ENCODE measurements at places on chromosomes 1 and 21.

DNA sequence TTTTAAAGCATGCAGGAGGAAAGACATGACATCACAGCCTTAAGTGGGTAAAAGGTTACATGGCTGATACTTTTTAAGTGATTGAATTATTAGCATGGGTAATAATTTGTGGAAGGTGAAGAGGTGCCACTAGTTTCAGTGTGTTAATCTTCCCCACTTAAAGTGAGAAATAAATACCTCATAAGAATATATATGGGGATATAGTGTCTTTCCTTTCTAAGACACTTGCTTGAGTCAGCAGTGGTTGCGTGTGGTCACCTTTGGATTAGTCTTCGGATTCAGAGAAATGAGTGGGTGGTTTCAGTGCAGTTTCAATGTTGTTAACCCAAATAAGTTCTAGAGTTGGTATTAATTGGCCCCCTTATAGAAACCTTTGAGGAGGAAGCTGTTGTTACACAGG lies 94.1 kb downstream of the ADGRL2 start:
- DNase-seq, result no peak

DNA sequence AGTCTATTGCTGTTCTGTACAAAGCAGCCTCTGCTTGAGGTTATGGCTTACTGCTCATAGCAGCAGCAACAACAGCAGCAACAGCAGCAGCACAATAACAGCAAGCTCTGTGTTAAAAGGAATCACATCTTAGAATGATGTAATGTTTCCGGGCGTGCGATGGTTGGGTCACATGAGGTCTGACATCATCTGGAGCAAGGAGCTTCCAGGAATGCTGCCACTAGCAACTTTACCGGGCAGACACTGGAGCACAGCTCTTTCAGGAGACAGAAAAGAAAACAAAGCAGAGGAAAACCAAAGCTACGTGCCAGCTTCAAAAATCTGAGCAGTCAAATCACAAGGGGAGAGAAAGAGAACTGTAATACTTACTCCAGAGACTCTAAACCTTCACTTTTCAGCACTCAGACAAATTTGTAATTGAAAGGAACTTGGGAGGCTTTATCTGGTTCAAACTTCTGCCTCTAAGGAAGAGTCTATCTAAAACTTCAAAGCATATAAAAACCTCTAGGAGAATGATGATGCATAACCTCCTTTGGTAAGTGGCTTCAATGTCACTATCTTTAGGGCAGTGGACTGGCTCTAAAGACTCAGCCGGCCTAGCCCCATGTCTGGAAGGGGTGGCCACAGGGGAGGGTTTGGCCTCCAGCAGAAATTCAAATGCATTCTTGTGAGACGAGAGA lies 28.3 kb upstream of the RAB3GAP2 start:
- DNase-seq, result no peak

DNA sequence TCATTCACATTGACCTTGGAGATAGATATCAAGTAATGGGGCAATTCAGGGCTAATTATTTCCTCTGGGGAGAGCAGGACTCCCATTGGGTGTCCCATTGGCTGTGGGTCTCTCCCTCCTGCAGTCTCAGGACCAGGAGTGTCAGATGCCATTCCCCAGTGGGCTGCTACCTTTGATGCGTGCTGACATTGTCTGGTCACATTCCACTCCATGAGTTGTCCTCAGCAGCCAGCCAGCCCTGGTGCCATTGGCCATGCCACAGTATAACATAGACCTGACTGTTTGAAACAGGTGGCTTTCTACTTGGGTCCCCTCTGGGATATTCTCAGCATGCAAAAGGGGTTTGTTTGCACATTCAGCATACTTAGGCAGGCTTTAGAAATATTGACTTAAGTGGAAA lies 118.5 kb downstream of the MRPS6 start:
- no peak for DNase-seq

- DNase-seq, result no peak
Observed at GRCh38 chr1:53317646-53318539, 10.0 kb downstream of the LRP8 start.

DNA sequence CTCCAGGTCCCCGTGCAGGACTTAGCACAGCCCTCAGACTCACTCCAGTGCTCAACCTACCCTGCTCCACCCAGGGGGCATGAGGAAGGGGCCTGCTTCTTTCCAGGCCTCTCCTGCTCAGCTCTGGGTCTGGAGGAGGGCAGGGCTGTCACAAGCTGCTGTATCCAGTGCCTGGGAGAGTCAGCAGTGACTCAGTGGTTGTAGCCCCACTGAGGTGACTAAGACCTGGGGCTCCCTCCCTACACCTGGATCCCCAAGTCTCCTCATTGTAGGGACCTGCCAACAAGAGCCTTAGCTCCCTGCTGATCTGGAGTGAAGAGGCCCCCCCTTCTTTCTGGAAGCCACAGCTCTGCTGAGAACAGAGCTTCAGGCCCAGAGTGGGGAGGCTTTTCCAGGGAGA lies 36.1 kb upstream of the FAM131C start:
- DNase-seq, result no peak

DNA sequence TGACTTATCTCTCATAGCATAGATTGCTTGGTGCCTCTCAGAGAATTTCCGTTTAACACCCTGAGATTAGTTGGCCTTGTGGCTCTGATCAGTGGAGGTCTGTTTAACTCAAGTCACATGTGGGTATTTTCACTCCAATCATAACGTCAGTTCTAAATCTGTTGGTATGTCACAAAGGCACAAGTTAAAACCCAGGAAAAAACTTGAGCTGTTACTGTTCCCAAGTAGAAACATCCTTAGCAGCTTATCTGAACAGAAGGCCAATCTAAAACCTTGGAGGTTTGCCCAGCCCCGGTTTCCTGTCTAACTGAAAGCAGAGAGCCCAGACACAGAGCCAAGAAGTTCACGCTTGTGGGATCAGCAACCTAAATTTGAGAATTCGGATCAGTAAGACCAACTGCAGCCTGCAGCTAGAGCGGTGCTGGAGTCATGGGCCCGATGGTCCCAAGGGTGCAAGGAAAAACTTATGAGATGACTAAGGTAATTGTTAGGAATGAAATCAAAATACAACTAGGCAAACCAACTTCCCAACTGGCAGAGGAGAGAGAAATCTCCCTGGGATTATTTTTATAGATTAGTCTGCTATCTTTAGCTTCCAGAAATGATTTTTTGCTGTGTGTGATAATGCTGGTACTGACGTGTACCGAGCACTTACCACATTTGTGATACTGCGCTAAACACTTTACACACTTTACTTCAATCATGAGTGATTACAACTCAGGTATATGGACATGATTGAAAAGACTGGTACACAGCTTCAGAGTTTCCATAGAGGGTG lies 90.2 kb upstream of the C1orf21 start:
- DNase-seq, result no peak

DNA sequence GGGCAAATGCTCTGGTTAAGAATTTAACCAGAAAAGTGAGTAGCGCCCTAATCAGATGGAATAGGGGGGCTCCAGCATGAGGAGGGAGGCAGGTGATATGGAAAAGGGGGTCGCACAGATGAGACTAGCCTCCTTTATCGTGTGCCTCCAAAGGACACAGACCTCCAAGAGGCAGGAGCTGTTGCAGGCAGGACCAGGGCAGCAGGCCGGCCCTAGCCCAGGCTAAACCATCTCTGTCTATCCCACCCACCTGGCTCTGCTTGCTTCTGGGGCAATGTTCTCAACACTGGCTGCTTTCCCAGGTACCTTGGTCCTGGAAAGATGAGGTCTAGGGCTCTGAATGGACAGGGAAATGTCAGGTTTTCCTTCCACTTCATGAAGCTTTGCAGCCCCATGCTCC lies 36.3 kb downstream of the C2CD2 start:
- DNase-seq, result no peak

DNA sequence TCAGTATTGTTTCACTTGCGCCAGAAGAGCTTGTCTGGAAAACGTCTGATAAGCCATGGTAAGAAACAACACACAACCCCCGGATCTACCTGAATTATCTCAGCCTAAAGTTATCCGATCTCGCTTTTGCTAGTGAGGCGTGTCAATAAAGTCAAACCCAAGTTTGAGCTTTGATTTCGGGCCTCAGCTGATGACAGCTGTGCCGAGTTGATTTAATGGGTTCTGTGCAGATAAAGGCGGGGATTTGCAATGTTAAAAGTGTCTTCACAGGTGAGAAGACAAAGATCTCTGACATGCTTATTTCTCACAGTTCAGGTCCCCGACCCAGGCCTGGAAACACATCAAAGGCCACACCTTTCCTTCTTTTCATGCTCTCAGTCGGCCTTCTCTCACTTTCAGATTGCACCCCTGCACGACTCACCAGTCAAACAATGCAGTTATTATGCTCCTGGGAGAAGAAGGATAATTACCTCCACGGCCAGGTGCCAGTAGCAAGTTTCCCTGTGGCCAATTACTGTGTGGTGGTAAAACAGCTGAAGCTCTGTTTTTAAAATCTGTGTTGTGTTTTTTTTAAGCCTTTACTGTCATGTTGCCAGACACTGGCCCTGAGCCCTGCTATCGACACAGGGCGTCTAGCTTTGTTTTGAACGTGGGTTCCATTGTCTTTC lies 245.3 kb upstream of the RUNX1 start:
- no peak for DNase-seq

DNA sequence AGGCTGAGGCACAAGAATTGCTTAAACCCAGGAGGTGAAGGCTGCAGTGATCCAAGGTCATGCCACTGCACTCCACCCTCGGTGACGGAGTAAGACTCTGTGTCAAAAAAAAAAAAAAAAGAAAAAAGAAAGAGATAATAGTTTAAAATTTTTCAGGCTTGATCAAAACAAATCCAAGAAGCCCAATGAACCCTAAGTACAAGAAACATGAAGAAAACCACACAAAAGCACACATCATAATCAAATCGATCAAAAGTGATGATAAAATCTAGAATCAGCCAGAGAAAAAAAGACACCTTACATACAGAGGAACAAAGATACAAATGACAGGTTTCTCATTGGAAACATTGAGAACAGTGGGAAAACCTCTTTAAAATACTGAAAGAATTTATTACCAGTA lies 31.5 kb downstream of the LDLRAD1 start:
- DNase-seq, result no peak

- DNase-seq, result no peak
Observed at GRCh38 chr1:227869279-227869842, 53.9 kb downstream of the PRSS38 start.

- no peak for DNase-seq
Observed at GRCh38 chr1:997993-998744, 1.7 kb downstream of the HES4 start.

- no peak for DNase-seq
Observed at GRCh38 chr1:16155537-16156410, at the start of gene EPHA2. Gene EPHA2, minus strand, starts transcription at chr1:16156069. Its CDS starts 137 bp downstream, at chr1:16155932.

DNA sequence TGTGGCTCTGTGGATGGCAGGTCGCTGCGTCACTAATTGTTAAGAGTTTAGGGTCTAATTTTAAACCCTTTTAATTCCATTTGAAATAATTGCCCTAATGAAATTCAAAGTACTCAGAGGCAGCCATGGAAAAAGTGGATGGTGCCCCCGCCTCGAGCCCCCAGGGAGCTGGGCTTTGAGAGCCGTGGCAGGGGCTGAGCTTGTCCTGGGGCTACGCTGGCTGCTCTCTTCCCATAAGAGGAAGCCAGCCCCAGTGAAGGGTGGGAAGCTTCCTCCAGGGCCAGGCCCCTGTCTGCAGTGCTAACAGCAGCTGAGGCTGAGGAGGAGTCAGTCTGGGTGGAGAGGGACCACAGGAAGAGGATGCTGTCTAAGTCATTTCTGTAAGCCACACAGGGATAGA lies 315.0 kb upstream of the POU3F1 start:
- DNase-seq, result no peak

DNA sequence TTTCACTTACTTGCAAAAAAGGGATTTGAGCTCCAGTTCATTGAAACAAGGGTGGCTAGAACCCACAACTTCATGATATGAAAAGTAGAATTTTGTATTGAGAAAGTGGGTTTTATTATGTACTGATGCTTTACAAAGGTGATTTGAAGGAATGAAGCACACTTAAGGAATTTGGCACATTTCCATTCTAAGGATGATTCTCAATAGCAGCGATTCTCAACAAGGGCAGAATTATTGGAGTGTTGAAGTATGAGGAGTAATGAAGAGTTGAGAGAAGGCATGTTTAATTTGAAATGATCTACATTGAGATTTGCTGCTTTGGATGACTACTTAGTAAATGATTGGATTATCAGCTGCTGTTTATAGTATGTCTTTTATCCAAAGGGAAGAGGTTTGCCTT lies 54.7 kb downstream of the FNBP1L start:
- no peak for DNase-seq

GRCh38 chr1:78171736-78172590 lies 126.2 kb downstream of the GIPC2 start:
- no peak for DNase-seq

GRCh38 chr1:15941899-15942660 lies 33.8 kb downstream of the ZBTB17 start:
- DNase-seq, result no peak

DNA sequence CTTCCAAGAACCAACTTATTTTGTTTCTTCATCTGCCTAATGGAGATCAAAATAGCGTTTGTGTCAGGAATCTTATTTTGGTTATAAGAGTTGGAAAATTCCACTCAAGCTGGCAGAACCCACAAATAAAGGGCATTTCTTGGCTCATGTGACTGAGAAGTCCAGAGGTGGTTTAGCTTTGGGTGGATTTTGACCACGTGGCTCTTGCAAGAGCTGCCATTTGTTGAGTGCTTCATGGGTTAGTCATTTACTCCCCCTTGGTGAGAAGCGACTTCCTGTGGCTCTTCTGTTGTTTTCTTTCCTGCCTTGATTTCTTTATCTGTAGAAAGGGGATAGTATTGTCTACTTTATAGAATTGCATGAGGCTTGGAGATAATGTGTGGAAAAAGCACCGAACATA lies 9.5 kb upstream of the RNF186 start:
- DNase-seq, result no peak

DNA sequence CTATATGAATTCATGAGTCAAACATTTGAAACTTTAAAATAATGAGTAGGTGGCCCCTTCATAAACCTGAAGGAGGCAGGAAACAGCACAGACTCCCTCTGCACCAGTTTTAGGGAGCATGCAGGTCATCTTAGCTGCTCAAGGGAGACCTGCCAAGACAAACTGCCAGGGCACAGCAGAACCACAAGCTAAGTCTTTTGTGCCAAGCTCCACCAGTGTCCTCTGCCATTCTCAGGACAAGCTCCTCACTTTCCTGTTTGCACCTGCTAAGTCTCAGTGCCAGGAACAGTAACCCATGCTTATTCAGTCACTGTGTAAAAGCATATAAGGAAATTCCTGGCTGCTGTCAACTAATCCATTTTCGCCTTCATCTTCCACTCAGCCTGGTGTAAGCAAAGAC lies 368.9 kb downstream of the SEC16B start:
- no peak for DNase-seq

GRCh38 chr1:18643154-18644012 lies 12.7 kb downstream of the PAX7 start:
- no peak for DNase-seq

DNA sequence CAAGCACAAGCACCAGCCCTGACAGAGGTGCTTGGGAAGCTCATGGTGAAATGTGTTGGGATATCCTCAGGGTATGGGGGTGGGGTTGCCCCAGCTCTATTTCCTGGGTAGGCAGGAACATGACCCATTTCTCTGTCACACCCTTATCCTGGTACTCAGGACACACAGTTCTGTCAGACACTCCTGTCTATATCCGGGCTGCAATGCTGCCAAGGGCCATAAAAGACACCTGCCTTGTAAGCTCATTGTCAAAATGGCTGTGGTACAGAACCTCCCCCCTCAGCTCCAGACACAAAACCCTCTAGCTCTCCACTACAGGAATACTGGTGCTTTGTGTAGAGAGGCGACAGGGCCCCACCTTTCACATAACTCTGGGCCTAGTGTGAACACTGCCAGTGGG lies 636.7 kb downstream of the PLA2G4A start:
- no peak for DNase-seq

Data from stimulated activated CD4-positive, alpha-beta T cell treated with anti-CD3 and anti-CD28 coated beads, Interleukin-1b, Interleukin-23, amount 100 ng/mL, for 1 hour (primary cell).